ENCODE measurements at places on chromosomes 5 and 9. TPM values are rescaled to one million over a fixed set of nuclear protein-coding genes. Genes with fewer than 3 reads are reported as not detected.

The CDX1 gene
- total RNA-seq: 0.16 TPM

The PTPRD gene
- 5.7 TPM for total RNA-seq

The PAIP1 gene
- 37.7 TPM for total RNA-seq

The NUTM2G gene
- total RNA-seq: not detected

The SLF1 gene
- total RNA-seq: 2.5 TPM

The PPIC gene
- 11.9 TPM for total RNA-seq

- no peak for DNase-seq
Measured at GRCh38 chr9:135253305-135254004, 166.0 kb downstream of the OLFM1 start.

DNA sequence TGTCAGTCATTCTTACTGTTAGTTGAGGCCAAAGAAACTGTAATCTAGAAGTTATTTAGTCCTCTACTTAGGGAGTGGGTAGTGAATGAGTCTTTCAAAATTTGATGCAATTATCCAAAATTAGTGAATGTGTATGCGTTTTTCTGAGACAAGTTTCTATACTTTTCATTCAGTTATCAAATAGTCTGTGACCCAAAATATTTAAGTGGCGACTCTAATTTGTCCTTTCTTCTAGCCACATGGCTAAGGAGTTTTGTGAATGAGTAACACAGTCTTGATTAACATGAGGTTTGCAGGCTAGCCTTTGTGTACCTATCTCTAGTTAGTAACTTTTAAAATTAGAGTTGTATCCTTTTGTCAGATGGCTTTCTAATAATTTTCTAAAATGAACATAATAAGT is 45.6 kb downstream of the COMMD10 start:
- DNase-seq: no peak

- DNase-seq: peak; percentile 25
Measured at GRCh38 chr5:122415030-122415800, 103.2 kb downstream of the SNCAIP start.

GRCh38 chr9:127392166-127392565 is 4.8 kb upstream of the SLC2A8 start:
- no peak for DNase-seq

- DNase-seq: no peak
Measured at GRCh38 chr5:14265570-14265969, 122.4 kb downstream of the TRIO start.
